ENCODE measurements at places on chromosomes 1 and 21.

DNA sequence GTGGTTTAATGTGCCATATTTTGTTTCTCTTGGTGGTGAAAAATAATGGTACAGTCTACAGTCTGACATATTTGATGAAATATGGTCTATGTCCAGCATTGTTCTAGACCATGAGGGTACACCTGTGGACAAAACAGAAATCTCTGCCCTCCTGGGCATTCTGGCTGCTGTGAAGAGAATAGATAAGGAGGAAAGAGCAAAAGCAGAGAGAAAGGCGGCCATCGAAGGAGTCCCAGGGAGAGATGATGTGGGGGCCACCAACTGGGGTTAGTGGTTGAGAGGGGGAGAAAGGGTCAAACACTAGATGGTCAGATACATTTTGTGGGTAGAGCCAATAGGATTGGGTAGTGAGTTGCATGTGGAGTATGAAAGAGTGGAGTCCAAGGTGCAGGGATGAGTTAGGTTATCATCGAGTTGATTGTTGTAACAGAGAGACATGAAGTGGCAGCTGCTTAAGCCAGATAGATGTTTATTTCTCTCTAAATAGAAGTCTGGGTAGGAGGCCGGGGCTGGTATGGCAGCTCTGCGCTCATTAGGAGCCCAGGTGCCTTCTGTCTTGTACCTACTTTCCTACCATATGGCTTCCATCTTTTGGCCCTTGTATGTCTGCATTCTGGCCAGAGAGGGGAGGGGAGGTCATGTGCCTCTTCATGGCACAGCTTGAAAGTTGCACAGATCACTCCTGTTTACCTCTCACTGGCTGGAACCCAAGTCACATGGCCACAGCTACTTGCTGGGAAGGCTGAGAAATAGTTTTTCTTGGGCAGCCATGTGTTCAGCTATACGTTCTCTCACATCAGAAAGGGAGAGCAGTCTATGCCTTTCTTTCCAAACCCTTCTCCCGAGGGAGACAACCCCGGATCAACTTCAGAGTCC is 13.0 kb downstream of the UBE4B start:
- DNase-seq: no peak

GRCh38 chr1:242764161-242764560 is 239.7 kb upstream of the PLD5 start:
- no peak for DNase-seq

DNA sequence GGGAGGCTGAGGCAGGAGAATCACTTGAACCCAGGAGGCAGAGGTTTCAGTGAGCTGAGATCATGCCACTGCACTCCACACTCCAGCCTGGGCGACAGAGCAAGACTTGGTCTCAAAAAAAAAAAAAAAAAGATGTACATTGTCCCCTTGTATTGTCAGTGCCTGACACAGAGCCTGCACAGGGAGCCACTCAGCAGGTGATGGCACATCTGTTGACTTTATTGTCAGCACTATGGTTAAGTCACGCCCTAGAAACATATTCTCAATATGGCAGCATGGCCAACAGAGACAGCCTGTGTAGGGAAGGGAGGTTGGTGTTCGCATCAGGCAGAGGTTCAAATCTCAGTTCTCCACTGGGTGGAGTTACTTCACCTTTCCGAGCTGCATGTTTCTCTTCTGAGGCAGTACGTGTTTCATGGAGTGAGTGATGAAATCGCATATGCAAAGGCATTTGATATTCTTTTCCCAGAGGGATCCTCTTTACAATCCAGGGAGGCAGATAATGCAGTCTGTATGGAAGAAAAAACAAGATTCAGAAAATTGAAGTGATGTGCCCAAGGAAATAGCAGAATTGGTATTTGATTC is 20.6 kb downstream of the LAMC2 start:
- no peak for DNase-seq

DNA sequence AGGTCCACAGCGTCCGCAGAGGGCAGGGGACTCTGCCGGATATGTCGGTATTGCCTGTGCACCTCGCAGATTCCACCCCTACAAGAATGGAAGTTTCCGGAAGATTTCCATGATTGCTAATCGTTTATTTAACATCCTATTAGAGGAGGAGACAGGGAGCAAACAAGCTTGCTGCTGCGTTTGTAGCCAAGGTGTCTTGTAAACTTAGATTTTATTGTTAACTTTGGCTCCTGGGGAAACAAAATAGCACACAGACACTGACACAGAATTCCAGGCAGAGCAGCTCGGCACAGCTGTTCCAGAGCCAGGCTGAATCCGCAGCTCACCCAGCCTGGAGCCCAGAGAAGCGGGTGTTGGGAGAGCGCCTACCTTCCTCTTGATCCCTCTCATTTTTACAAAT is 75.7 kb downstream of the AJAP1 start:
- DNase-seq: no peak

DNA sequence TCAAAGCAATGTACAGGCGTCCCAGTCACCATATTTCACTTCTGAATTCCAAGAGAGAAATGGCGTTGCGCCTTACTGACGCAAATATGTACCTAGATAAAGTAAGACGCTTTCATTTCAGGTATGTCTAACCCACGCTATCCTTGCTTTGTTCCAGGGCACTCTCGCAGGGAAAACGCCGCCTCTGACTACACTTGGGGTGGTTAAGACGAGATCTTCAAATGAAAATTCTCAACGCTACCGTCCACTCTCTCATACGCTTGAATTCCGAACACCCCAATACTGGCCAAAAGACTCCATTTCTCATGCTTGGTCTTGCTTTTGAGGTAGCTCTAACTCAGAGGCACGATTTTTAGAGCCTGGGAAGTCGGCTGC is 736 bp upstream of the ZMPSTE24 start:
- no peak for DNase-seq

- DNase-seq: no peak
Measured at GRCh38 chr1:1191734-1192133, 14.7 kb downstream of the TNFRSF18 start.

- DNase-seq: no peak
Measured at GRCh38 chr1:80876035-80876434, 924.7 kb upstream of the ADGRL2 start.

GRCh38 chr1:199690496-199690895 is 337.0 kb upstream of the NR5A2 start:
- no peak for DNase-seq

DNA sequence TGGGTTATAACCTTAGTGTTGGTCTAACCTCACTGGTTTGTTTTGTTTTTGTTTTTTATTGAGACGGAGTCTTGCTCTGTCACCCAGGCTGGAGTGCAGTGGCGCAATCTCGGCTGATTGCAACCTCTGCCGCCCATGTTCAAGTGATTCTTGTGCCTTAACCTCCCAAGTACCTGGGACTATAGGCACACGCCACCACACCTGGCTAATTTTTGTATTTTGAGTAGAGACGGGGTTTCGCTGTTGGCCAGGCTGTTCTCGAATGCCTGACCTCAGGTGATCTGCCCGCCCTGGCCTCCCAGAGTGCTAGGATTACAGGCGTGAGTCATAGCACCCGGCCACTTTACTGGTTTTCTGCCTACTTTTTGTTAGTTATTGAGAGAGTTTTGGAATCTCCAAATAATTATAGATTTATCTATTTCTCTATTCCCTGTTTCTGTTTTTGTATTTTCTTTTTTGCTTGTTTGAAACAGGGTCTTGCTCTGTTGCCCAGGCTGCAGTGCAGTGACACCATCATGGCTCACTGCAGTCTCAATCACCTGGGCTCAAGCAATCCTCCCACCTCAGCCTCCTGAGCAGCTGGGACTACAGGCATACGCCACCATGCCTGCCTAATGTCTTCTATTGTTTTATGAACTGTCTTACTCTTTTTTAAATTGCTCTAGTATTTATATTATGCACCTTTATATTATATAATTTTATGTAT is 21.4 kb downstream of the SMG7 start:
- no peak for DNase-seq

- DNase-seq: no peak
Measured at GRCh38 chr21:42236014-42236413, 17.1 kb downstream of the ABCG1 start.

DNA sequence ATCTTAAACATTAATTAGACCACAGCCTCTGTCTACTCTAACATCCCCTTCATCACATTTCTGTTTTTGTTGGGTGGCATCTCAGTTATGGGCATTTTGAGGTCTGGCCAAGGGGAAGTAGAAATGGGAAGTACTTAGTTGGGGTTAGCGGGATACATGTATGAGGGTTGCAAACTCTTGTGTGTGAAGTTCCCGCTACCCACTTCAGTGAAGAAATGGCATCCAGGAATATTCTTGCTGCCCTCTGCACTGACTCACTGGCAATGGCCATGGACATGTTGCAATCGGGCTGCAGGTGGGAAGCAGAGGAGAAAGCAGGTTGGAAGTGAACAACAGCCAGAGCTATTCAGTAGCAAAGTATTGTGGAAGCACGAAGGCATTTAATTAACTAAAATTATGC is 7.4 kb downstream of the CD48 start:
- no peak for DNase-seq

GRCh38 chr1:117473063-117473462 is 105.8 kb downstream of the MAN1A2 start:
- no peak for DNase-seq

- DNase-seq: no peak
Measured at GRCh38 chr1:1612104-1612400, 3.2 kb upstream of the MIB2 start.

DNA sequence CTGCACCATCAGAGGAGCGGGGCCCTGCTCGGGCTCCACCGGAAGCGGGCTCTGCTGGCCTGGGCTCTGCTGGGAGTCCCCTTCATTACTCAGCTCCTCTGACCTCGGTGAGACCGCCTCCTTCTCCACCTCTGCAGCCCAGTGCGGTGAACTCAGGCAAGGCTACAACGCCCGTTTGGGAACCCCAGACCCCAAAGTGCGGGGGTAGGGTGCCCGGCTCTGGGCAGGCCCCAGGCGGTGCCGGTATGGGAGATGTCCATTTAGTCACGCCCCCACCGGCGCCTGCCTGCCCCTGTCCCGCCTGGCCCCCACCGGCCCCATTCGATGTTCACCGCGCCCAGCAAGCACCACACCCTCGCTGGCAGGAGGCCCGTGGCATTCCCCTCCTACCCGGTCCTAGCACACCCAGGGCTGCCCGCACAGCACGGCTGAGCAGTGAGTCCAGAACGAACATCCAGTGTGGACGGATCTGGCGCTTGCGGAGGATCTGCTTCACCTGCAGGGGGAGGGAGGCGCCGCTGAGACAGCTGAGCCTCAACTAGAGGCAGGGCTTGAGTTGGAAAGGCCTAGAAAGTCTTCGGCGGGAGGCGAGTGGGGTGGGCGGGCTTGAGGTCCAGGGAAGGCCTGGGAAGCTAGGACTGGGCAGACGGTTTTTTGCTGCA is 10.0 kb downstream of the MAP3K6 start:
- DNase-seq: no peak

DNA sequence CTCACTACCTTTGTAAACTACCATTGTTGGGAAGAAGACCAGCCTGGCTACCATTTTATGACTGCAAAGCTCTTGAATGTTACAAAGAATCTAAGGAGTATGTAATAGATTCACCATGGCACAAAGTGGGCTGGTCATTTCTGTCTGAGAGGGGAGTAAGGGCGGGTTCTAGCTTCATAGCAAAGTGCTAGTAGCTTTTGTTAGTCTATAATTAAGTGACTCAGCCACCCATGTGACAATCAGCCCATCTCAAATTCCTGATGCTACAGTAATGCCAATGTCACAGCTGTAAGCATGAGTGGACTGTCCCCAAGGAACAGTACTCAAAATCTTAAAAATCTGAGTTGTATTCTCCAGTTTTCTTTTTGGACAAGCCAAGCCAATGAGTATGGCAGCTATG is 15.4 kb upstream of the OTUD3 start:
- no peak for DNase-seq

Data from HEK293T (cell line).